ENCODE measurements at places on chromosomes 1 and 21.

- no peak for DNase-seq
Measured at GRCh38 chr1:62325081-62325480, 5.8 kb upstream of the KANK4 start.

DNA sequence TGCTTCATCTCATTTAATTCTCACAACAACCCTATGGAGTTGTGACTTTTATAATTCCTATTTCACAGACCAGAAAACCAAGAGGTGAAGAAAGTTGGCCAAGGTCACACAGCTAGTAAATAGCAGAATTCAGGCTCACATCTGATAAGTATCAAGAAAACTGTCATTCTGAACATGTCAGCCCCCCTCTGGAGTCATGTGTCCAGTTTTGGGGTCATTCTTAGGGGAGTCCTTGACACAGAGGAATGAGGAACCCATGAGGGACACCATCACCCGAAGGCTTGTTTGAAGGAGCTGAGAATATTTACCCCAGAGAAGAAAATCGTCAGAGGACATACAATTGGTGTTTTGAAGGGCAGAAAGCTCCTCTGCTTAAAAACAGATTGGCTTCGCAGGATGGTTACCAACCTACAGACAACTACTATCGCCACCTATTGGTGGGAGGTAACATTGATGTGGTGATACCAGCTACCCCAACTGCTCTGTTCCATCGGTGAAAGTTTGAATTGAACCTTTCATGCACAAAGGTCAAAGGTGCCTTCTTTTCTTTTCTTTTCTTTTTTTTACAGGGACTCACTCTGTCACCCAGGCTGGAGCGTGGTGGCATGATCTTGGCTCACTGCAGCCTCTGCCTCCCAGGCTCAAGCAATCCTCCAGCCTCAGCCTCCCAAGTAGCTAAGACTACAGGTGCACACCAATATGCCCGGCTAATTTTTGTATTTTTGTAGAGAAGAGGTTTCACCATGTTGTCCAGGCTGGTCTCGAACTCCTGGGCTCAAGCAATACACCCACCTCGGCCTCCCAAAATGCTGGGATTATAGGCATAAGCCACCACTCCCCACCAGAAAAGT lies 31.3 kb downstream of the NCMAP start:
- peak; percentile 14 for DNase-seq

DNA sequence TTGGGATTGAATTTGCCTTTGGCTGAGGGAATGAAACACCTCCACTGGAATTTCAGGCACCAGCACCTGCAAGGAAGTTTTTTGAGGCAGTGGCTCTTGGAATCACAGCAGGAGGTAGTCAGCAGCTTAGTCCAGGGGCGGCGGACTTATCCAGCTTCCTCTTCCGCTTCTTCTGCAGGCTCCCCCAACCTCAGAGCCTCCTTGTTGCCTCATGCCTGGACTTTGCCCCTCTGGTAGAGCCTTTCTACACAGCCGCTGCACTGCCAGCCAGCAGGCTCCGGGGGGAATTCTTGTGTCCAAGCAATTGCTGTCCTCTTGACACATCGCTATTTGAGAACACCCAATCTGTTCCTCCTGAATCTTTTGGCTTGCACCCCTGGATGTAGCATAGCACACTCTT lies 4.4 kb upstream of the RHEX start:
- no peak for DNase-seq

GRCh38 chr1:207362962-207363860 lies 41.7 kb downstream of the CD55 start:
- no peak for DNase-seq

DNA sequence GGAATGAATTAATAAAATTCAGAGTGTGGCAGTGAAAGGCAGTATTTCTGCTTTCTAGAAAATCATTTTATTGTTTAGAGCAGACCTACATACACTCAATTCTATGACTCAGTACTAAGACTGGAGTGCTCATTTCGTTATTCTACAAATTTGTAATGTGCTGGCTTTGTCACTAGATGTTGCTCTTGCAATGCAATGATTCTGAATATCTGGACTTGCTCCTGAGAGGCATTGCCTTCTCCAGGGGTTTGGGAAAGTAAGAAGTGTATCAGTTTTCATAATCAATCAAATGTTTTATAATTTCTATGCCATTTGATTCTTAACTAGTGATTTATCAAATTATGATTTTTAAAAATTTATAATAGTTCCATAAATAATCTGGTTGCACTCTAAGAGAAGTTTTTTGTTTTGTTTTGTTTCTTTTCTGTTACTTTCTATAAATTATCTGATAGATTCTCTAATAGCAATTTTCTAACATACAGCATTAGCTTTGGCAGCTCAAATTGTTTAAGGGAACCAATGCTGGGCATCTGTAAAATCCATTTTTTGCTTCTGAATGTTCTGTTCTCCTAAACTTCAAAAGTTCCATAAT lies 280.5 kb upstream of the SGIP1 start:
- no peak for DNase-seq

DNA sequence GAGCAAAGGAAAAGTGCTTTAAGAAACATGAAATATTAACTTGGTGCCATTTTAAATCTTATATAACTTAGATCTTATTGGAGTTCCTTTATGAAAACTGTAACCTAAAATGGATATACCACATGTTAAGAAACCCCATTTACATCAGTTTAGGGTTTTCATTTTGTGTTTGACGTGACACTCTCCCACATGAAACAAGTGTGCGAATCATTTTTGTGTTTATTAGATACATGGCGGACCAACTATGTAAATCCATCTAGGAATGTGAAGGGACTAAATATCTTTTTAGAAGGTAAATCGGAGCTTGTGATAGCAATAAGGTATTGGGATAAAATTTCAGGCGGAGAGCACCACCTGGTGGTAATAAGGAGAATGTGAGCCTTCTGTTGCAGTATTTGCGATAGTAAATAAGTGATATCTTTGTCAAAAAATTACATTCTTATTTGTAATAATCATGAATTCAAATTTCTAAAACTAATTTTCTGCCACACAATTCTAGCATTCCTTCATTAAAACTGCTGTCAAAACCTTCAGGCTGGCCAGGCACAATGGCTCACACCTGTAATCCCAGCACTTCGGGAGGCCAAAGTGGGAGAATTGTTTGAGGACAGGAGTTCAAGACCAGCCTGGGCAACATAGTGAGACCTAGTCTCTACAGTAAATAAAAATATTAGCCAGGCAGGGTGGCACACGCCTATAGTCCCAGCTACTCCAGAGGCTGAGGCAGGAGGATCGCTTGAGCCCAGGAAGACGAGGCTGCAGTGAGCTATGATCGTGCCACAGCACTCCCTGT lies 31.3 kb downstream of the SMAP2 start:
- no peak for DNase-seq

DNA sequence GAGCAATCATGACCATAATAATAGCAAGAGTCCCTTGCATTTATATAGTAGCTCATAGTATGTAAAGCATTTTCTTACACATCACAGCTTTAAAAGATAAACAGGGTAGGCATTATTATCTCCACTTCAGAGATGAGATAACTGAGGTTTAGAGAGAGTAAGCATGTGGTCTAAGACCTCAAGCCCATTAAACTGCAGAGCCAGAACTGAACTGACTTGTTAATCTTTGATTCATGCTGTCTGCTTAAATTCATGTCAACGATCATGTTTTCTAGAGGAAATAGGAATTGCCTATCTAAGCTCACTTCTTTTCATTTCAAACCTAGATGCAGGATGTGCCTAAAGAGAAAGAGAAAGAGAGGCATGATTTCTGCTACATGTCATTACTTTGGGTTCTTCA lies 524.8 kb downstream of the PTPRC start:
- no peak for DNase-seq

- no peak for DNase-seq
Measured at GRCh38 chr1:168709405-168710363, 19.3 kb downstream of the DPT start.

DNA sequence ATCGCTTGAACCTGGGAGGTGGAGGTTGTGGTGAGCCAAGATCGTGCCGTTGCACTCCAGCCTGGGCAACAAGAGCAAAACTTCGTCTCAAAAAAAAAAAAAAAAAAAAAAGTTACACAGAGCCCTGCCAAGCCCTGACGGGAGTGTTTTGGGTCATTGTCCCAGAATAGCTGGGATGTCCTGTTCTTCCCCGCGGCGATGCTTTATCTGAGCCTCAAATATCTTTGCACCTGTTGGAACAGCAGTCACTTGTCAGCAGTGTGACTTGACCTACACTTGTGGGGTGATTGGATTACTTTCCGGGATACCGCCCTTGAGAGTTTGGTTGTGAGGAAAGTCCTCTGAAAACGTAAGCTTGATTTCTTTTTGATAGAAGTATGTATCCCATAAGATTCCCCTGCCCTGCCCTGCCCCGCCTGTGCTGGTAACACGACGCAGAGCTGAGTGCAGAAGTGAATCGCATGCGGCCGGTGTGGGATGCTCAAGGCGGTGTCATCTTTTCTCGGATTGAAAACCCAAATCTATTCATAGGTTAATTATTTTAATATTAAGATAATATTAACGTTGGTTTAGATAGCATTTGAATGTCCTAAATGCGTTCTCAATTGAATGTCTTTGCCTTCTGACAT lies 50.9 kb downstream of the PCNT start:
- no peak for DNase-seq

- DNase-seq: no peak
Measured at GRCh38 chr21:37647781-37648180, 268.5 kb downstream of the KCNJ6 start.

GRCh38 chr1:42298520-42298919 lies 36.5 kb downstream of the FOXJ3 start:
- DNase-seq: no peak

- no peak for DNase-seq
Measured at GRCh38 chr1:190658907-190659306, 181.2 kb upstream of the BRINP3 start.

DNA sequence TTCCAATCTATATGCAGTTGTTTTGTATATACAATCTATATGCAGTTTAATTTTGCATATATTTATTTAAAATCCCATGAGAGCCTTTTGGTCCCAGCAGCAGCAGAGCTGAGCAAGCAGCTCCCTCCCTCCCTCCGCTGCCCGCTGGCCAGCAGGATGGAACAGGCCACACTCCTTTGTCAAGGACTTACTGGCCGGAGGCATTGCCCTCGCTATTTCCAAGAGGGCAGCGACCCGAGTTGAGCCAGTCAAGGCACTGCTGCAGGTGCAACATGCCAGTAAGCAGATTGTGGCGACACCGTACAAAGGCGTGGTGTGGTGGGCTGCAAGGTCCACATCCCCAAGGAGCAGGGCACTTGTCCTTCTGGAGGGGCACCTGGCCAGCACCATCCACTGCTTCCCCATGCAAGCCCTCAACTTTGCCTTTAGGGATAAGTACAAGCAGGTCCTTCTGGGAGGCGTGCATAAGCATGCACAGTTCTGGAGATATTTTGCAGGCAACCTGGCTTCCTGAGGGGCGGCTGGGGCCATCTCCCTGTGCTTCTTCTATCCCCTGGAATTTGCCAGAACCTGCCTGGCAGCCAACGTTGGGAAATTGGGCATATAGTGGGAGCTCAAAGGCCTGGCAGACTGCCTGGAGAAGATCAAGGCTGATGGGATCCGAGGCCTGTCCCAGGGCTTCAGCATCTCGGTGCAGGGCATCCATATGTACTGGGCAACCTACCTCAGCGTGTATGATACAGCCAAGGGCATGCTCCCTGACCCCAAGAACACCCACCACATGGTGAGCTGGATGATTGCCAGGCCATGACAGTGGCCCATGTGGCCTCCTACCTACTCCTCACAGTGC lies 92.2 kb downstream of the OSBPL9 start:
- no peak for DNase-seq

- no peak for DNase-seq
Measured at GRCh38 chr1:204831186-204831585, 39.5 kb upstream of the NFASC start.

GRCh38 chr1:93079685-93080141 lies 630 bp downstream of the MTF2 start:
- no peak for DNase-seq

- DNase-seq: no peak
Measured at GRCh38 chr1:221025956-221026355, 146.7 kb downstream of the HLX start.

GRCh38 chr1:66351913-66352312 lies 182.0 kb upstream of the SGIP1 start:
- DNase-seq: no peak

DNA sequence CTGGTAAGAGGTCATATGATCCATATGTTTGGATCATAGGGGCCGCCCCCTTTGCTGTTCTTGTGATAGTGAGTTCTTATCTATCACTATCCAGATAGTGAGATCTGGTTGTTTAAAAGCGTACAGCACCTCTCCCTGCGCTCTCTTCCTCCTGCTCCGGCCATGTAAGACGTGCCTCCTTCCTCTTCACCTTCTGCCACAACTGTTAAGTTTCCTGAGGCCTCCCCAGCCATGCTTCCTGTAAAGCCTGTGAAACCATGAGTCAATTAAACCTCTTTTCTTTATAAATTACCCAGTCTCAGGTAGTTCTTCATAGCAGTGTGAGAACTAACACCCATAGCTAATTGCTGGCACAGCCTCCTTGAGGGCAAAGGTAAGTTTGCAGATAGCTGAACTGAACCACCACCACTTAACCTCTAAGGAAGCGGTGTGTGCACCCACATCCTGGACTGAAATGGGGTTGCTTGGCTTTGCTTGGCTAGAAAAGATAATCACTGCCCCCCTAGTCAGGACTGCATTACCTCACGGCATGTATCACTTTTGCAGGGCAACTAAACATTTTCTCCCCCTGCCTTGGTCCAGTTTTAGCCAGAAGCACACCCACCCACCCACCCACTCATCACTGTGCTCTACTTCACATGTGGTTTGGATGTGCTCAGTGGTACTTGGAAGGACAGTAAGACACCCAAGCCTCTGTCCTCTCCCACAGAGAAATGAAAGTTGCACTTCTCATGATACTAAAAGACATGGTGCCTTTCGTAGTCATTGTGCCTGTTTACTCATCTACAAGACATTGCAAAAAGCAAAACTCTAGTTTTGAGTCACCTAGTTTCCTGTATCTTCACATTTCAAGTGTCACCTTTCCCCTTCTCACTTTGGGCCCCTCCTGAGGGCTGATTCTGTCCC lies 23.1 kb upstream of the PTAFR start:
- DNase-seq: no peak

- DNase-seq: no peak
Measured at GRCh38 chr1:184701816-184702215, 52.8 kb downstream of the EDEM3 start.

- no peak for DNase-seq
Measured at GRCh38 chr1:26164036-26164860, 4.5 kb downstream of the C1orf232 start.

- DNase-seq: no peak
Measured at GRCh38 chr1:119330466-119331189, 38.0 kb upstream of the HAO2 start.

DNA sequence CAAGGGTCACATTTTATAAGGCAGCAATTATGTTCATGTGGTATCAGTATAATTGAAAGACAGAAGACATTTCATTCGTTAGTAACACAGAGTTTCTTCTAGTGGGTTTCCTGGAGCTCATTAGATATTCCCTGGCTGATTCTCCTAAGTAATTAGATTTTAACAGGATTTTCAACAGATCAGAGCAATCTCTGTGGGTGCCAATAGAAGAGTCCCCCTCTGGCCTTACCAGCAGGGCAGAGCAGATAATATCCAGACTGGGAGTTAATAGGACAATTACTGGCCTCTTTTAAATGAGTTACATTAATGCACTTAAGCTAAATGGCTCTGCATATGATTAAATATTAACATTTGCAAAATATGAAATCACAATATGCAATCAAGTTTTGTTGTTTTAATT lies 74.2 kb upstream of the FOXD3 start:
- no peak for DNase-seq

GRCh38 chr1:84356881-84357280 lies 41.4 kb upstream of the DNASE2B start:
- no peak for DNase-seq
